ENCODE measurements at places on chromosomes 5 and 9. TPM values are rescaled to one million over a fixed set of nuclear protein-coding genes. Genes with fewer than 3 reads are reported as not detected.

- DNase-seq: no peak
Observed at GRCh38 chr5:179620293-179620692, 3.2 kb downstream of the HNRNPH1 start.

DNA sequence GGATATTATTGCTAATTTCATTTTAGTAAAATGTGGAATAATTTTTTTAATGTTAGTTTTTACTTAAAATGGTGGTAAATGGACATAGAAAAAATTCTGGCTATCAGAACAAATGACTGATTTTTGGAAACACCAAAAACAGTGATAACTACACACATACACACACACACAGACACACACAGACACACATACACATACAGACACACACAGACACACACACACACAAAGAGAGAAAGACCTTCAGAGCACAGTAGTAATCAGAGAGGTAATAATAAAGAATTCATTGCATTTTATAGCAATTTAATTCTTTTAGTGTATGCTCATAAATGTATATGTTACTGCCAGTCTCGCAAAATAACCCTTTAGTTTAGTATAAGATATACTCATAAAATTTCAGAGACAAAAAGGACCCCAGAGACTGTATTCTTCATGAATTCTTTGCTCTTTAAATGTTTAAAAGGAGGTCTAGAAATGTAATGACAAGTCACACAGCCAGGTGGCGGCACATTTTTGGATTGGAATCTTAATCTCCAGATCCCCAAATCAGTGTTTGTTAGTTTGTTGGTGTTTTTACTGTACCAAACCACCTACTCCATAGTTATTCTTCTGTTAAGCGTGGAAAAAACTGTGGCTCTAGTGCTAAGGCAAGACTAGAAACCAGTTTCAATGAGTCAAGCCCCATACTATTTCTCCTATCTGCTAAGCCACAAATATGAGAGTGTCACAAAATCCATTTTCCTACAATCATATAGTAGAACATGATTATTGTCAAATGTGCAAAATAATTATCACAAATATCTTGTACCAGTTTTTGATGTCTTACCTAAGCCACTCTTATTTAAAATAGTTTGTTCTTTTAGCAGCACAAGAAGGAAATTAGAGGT is 109.9 kb downstream of the EDIL3 start:
- DNase-seq: peak; percentile 31

- no peak for DNase-seq
Observed at GRCh38 chr5:138252944-138253343, 21.5 kb downstream of the GFRA3 start.

The GHR gene
- total RNA-seq: 0.05 TPM

DNA sequence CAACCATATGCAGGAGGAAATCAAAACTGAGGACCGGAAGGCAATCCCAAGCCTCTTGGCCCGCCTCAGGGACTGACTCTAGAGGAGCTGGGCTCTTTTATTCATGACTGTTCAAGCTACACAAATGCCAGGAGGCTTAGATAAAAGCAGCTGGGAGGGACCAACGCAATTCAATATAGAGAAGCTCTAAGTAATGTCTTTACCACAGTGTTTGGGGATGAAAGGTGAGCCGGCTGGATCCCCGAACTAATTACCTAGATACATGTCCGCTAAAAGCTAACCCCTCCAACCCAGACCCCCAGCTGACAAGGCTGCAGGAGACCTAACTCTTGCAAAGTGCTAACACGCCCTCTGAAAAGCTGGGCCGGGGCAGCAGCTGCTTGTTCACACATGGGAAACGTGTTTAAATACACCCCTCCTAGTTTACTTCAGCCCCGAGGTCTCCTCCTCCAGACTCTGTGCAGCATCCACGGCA is 67.5 kb downstream of the TLE1 start:
- DNase-seq: no peak

Measured in SJSA1 (cell line).